Head of caudate nucleus (tissue), 42 donors: ENCODE measurements at places on chromosomes 1 and 21.

DNA sequence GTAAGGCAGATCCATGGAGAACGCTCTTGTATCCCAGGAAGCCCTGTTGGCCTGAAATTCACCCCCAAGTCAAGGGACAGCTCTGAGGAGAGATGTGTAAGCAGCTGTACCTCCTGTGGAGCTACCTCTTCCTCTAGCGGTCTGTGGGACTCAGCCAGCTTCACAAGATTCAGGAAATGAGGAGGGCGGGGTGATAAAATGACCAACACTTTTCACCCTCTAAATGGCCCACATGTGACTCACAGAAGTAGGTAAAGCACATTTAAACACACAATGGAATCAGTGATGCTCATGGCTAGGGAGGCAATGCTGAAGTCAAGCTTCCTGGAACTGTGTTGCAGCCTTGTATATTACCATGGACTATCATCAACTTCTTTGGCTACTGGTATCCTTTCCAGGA, at the start of gene SH2D1B:
Gene SH2D1B, minus strand, starts transcription at position 135 of the 400 bp plus-strand sequence. Its CDS starts 120 bp downstream, at position 15.
- DNase-seq: no peak

GRCh38 chr1:226672339-226672762, 66.7 kb downstream of the ITPKB start:
- DNase-seq: no peak

DNA sequence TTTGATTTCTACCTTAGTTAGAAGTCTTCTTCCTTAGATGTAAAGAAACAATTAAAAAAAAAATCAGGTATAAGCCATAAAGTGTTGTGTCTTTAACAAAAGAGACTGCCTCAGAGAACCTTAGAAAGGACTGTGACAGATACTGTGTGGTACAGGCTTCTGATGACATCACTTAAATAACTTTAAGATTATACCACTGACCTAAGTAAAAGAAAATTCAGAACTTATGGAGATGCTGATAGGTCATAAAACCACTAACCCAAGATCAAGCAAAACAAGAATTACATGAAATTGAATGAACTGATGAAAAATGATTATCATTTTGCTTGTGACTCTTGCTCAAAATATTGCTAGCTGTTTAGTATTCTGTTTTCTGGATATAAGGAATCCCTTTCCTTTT, 220.8 kb downstream of the NRIP1 start:
- no peak for DNase-seq

- no peak for DNase-seq
Measured at GRCh38 chr1:96843196-96843595, 121.6 kb downstream of the PTBP2 start.

GRCh38 chr1:88984569-88984968, 7.9 kb downstream of the KYAT3 start:
- DNase-seq: no peak

- DNase-seq: peak; percentile 61
Measured at GRCh38 chr1:38727684-38728584, 131.6 kb downstream of the RRAGC start.
